ENCODE measurements at places on chromosomes 2 and 18.
A peak's percentile ranks its signal among the peaks of the same experiment; 100 is the strongest.

- no peak for DNase-seq
Observed at GRCh38 chr2:69977906-69978482, 16.6 kb upstream of the ASPRV1 start.

GRCh38 chr18:21289827-21290226 lies 47.8 kb downstream of the GREB1L start:
- no peak for DNase-seq

- no peak for DNase-seq
Observed at GRCh38 chr2:54708584-54709335, 14.7 kb upstream of the EML6 start.

GRCh38 chr2:199727306-199727705 lies 123.7 kb downstream of the FTCDNL1 start:
- no peak for DNase-seq

- DNase-seq, result no peak
Observed at GRCh38 chr18:35076135-35076924, 35.1 kb downstream of the MAPRE2 start.

DNA sequence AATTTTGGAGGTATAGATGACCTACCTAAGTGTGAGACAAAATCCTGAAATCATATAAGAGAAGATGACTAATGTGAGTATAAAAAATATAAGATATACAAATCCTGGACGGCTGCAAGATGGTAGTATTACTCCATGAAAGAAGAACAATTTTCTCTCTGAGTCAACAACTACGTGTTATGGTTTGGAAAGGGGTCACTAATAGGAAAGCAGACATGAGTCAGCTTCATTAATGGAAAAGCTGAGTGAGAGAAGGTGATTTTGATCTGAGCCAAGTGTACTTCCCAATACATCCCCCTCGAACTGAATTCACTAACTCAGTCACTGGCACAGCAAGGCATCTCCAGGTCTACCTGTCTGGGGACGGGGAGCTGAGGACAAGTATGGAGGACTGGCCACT lies 20.1 kb upstream of the SELENOI start:
- no peak for DNase-seq

- no peak for DNase-seq
Observed at GRCh38 chr2:197369933-197370320, 59.3 kb upstream of the ANKRD44 start.

GRCh38 chr2:241555711-241556110 lies 2.8 kb upstream of the BOK start:
- DNase-seq, result no peak

DNA sequence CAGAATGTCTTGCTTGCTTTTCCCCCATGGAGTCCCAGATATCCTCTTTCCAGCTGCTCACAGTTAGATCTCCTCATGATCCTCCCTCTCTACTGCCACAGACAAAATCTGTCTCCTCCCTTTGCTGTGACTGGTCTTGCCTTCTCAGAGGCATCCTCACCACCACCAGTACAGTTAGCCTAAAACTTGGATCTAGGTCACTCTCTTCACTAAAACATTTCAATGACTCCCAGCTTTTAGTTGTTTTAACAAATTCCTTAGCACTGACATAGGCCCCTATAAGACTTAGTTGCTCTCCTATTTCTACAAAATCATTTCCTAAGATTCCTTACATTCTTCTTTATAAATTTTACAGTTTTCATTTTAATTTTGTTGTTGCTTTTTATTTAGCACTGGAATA lies 734.2 kb upstream of the CHAC2 start:
- no peak for DNase-seq

GRCh38 chr2:191656391-191656790 lies 21.5 kb upstream of the NABP1 start:
- DNase-seq, result no peak

DNA sequence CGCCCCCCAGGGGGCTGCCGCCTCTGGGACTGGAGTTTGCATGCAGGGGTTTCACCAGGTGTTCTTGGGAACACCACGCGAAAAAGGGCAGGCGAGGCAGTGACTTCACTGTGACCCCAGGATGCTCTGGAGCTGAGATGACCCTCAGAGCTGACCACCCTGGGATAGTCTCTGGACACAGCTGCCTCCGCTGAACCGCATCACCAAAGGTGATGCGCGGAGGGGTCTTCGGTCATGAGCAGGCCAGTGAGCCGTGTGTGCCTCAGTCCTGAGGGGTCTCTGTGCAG lies 17.5 kb downstream of the GPR35 start:
- no peak for DNase-seq

- DNase-seq, result peak; percentile 25
Observed at GRCh38 chr2:227460070-227460485, 11.9 kb upstream of the AGFG1 start.

- no peak for DNase-seq
Observed at GRCh38 chr2:235534678-235535422, 41.0 kb downstream of the AGAP1 start.

DNA sequence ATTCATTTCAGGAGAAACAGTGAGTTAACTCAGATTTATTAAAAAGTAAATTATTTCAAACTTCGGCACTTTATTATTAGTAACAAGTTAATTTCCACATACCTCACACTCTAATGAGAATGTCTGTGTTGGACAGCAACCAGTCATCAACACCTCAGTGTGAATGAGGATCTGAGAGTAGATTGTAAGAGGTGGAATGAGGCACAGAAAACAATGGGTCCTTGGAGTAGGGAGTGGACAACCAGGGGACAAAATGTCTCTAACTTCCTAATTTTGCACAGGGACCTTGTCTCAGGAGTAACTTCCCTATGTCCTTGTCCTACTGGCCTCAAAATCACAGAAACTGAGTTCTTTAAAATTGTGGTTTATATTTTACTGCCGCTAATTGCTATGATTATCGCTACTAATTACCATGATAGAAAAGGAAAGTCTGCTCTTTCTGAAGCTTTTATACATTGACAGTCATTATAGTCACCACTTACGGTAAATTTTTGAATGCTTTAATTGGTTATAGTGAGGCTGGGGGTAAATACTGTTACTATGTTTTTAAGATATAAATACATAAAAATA lies 82.2 kb upstream of the LRPPRC start:
- DNase-seq, result no peak

- peak; percentile 72 for DNase-seq
Observed at GRCh38 chr2:171160956-171161740, 455 bp upstream of the TLK1 start.

- DNase-seq, result no peak
Observed at GRCh38 chr18:5667356-5667755, 123.6 kb upstream of the EPB41L3 start.

- DNase-seq, result no peak
Observed at GRCh38 chr2:28387082-28387960, 5.3 kb upstream of the FOSL2 start.

- DNase-seq, result no peak
Observed at GRCh38 chr2:22890132-22890531, 494.8 kb upstream of the KLHL29 start.

DNA sequence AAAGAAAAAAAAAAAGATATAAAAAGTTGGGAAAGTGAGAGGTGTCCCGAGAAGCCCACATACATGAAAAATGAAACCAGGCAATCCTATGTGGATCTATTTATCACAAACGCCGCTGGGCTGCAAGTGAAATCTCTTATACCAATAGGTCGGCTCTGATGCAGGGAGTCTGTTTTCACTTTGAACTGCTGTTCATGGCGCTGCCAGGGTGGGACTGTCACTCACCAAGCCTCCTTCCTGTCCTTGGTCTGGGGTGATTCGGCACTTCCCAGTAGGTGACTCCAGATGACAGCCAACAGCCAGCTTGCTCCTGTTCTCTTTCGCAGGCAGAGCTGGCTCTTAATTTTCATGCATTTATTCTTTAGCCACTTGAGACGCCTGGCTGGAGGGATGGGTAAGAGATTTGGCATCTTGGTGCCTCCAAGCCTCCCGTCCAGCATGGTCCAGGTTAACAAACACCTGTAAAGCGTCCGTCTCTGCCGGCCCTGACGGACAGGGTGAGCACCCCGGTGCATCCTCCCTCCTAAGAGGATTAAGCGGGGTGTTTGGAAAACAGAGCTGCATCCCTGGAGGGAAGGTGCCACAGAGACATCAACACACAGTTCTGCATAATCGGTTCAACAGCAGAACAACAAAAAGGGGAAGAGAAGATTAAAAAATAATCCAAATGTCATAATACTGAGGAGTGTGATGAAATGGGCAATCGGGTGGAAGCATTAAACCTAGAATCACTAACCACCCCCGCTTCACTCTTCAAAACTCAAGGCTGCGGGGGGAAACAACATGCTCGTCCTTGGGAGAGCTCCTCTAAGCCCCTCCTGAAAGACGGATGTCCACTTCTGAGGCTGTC lies 58.7 kb downstream of the STEAP3 start:
- DNase-seq, result no peak

GRCh38 chr2:241015439-241015838 lies 17.0 kb downstream of the SNED1 start:
- no peak for DNase-seq

DNA sequence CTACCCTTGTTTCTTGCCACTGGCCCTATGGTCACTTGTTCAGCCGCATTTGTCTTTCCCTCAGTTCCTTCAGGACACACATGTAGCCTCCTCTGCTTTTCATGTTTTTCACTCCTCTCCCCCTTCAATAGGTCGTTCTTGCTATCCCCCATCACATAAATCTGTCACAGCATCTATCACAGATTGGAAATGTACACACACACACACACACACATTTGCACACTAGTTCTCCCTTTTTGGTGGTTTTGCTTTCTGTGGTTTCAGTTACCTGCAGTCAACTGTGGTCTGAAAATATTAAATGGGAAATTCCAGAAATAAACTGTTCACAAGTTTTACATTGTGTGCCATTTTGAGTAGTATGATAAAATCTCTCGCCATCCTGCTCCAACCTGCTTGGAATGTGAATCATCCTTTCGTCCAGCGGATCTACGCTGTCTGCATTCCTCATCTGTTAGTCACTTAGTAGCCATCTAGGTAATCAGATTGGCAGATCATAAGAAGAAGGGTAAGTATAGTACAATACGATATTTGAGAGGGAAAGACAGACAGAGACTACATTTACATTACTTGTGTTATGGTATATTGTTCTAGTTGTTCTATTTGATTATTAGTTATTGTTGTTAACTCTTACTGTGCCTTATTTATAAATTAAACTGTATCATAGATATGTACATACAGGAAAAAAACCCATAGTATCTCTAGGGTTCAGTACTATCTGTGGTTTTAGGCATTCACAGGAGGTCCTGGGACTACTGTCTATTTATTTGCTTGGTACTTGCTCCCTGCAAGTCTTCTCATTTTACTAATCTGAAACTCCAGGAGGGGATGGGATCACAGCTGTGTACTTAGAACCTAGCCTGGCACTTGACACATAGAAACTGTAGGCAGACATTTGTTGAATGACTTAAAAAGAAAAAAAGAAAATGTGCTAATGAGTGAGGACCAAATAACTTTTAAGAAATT lies 86.1 kb upstream of the PNPT1 start:
- no peak for DNase-seq

DNA sequence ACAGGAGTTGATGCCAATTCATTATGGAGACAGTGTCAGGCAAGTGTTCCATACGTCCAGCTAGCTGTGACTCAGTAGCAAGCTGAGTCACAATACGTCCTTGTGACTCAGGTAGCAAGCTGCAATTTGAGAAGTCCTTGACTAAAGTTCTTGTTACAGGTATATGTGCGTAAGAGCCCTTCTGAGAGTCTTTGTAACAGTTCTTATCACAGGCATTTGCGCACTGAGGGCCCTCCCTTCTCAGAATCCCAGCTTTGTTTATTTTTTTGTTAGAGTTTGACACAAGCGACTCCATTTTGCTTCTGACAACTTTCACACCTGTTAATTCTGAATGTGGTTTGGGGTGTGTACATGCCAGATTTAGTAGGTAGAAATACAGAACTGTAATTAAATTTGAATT lies 20.1 kb upstream of the ACMSD start:
- DNase-seq, result no peak

- DNase-seq, result no peak
Observed at GRCh38 chr2:235692671-235693171, 198.9 kb downstream of the AGAP1 start.

DNA sequence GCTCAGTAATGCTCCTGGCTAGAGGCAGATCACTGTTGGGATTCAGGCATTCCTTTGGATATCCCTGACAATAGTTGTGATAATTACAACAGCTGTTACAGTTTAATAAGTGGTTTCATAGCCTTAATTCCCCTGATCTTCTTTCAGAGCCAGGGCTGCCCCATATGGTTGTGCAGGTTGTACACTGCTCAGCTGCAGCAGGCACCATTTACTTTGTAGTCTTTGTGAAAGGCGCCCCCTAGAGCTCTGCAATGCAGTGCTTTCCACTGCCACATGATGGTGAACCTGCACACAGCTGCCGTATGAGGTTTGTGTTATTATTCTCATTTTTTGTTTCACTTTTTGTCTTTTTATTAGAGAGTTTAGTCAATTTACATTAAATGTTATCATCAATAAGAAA lies 239.1 kb downstream of the KCNS3 start:
- DNase-seq, result no peak

- no peak for DNase-seq
Observed at GRCh38 chr2:233156001-233156400, 95.5 kb upstream of the ATG16L1 start.

- no peak for DNase-seq
Observed at GRCh38 chr2:230685178-230685577, 27.5 kb upstream of the CAB39 start.

DNA sequence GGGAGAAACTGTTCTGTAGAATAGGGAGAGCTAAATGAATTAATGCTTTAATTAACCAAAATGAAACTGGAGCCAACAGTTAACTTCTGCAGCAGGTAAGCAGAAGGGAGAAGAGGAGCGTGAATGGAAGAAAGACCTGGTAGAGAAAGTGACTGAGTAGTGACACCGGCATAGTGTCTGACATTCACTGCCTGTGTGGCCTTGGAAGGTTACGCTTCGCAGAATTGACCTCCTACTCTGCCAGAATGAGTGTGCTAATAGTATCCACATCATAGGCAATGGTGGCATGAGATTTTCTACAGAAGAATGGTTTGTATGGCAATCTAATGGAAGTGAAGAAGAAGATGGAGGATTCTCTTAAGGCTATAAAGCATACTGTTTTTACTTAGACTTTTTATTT lies 614.4 kb downstream of the CPS1 start:
- no peak for DNase-seq

GRCh38 chr2:161170958-161171932 lies 11.0 kb downstream of the TANK start:
- no peak for DNase-seq

- DNase-seq, result no peak
Observed at GRCh38 chr18:37393945-37394609, 171.5 kb downstream of the CELF4 start.

DNA sequence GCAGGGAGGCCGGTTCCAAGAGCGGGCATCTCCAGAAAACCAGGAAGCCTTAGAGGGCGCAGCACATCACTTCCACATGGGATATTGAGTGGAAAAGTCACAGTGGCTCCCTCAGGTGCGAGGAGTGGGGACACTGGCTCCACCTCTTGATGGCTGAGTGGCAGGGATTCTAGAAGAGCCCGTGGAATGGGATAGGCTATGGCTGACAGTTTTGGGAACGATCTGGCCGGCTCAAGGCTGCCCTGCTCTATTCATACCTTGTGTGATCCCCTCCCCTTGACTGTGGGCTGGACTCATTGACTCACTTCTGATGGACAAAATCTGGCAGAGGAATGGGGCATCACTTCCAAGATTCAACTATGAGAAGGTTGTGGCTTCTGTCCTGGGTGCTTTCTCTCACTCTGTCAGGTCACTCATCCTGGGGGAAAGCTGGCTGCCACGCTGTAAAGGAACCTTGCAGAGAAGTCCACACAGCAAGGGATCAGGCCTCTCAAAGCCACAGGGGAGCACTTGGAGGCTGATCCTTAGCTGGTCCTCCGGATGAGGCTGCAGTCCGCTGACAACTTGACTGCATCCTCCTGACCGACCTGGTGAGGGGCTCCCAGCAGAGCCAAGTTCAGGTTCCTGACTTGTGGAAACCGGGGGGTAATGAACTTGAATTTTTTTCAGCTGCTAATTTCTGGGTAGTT lies 46.7 kb upstream of the HS6ST1 start:
- no peak for DNase-seq

Measured in stimulated activated effector memory CD8-positive, alpha-beta T cell treated with anti-CD3 and anti-CD28 coated beads, Interleukin-12 subunit alpha, Interleukin-12 subunit beta, amount 100 ng/mL, for 72 hours (primary cell).